ENCODE measurements at places on chromosomes 1 and 21.

GRCh38 chr1:151907363-151908139, 1.8 kb downstream of the THEM4 start:
- DNase-seq: no peak

GRCh38 chr1:208851366-208851765, 607.2 kb upstream of the PLXNA2 start:
- DNase-seq: no peak

- no peak for DNase-seq
These were observed 15.0 kb downstream of the TNFRSF25 start for GRCh38 chr1:6450943-6451373.

DNA sequence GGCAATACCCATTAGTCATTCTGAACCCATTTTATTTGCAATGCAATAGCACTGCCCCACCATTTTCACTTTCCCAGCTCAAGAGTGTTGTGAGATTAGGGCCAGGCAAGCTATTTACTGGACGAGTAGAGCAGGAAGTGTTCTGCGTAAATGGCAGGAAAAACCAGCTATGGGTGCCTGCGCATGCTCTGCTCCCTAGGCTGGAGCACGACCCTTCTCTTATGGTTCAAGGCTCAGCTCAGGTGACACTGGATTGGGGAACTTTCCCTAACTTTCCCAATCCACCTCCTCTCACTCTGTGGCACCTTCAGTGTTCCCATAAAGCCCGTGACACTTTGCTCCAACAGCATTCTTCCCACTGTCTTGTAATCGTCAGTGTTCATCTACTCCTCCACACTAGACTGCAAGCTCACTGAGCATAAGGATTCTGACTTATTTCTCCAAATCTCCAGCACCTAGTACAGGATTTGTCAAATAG, 3.6 kb upstream of the MAN1A2 start:
- DNase-seq: no peak

DNA sequence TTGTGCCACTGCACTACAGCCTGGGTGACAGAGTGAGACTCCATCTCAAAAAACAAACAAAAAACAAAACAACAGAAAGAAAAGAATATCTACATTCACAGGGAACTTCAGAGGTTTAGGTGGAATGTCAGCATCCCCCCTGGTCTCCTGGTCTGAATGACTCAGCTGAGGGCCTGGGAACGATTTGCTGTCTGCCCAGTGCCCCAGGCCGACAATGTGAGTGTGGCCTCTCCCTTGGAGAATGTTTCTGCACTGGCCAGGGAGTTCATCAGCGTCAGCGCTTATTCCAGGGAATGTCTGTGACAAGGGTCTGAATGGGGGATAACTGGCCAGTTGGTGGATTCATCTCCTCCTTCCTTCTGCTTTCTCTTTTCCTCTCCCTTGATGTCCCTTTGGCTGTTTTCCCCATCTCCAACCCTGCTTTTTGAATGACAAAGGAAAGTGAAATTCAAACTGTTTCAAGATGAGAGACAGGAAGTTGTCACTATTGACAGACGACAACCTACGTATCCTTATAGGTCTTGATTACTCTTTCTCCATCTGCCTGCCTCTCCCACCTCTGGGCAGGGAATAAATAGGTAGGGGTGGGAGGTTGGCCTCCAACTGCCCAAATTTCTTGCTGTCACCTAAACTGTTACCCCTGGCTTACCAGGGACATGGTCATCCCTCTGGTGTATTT, 213.1 kb downstream of the HHAT start:
- DNase-seq: no peak

- DNase-seq: no peak
These were observed 24.6 kb downstream of the TLR5 start for GRCh38 chr1:223118418-223118817.

DNA sequence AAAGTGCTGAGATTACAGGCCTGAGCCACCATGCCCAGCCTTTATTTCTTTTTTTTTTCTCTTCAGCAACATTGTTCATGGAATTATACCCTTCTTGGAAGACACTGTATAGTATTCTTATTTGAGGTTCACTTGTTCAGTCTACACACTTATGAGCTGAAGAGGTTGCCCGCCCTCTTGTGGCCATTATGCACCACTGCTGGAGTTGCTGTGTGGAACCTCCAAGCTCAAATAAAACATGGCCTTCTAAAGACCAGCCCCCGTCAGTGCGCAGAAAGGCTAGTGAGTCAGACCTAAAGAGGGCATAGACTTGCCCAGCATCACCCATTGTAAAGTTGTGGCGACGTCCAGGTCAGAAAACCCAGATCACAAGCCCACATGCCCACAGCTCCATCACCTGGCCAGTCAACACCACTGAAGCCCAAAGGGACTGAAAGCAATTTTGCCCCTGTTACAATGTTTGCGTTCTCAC, 20.4 kb downstream of the LURAP1 start:
- DNase-seq: peak; percentile 39

DNA sequence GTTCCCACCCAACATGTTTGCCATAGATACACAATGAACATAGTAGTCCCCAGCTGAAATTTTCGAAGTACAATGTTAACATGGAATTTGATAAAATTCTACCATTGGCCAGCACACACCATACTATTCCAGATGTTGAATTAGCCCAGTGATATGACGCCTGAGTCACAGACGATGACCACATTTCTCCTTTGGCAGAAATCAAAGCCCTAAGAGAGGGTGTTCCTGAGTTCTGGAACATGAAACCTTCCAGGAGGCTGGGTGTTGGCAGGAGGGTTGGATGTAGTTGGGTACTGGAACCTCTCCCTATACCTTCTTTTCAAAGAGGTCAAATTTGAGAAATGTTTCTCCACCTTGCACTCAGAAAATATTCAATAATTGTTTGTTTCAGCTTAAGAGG, 37.8 kb downstream of the LPAR3 start:
- DNase-seq: no peak

DNA sequence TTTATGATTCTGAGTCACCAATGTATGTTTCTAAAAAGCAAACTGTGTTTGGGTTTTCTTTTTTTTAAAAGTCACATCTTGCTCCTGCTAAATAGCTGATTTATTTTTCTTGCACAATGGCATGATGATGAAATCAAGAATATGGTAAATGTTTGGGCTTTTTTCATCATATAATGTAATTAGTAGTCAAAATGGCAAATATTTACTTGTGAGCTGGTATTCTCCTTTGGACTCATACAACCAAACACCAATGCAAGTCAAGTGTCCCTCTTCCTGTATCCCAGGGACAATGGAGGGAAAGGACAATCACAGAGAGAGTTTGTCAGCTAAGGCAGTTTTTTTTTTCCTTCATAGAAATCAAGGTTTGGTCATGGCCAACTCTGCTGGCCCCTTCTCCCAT, 94.6 kb upstream of the RALGPS2 start:
- no peak for DNase-seq

GRCh38 chr1:115781851-115782250, 13.3 kb upstream of the CASQ2 start:
- no peak for DNase-seq

DNA sequence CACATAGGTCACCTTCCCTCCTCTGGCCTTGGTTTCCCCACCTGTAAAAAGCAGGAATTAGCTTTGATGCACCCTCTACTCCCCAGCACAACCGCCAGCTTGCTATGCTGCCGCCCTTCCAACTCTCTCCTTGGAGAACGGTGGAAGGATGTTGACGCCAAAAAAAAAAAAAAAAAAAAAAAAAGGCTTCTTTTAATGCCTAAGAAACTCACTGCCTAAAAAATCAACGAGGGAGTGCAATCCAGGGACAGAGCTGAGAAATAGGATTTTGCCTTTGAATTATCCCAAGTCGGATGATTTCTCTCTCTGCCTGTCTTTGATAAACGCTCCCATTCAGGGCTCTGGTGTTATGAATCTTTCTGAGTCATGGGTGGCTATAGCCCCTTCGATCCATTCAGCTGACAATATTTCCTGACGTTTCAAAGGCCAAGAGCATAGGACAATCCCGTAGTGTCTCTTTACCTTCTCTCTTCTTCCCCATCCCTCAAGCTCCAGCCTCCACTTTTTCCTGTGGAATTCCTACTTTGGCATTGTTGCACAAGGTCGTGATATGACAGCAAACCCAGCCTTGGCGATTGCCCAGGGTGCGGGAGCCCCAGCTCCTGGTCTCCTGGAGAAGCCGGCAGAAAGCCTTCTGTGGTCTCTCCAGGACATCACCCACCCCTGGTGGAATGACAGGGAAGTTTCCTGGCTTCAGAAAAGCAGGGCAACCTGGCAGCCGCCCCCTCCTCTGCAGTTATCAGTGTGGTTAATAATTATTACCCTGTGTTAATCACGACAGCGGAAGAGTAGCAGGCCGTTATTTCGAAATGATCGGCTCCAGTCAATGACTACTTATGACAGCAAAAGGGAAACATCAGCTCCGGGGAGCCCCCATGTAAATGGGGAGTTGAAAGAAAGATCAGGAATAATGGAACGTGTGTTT, 8.0 kb upstream of the PLXNA2 start:
- DNase-seq: no peak

DNA sequence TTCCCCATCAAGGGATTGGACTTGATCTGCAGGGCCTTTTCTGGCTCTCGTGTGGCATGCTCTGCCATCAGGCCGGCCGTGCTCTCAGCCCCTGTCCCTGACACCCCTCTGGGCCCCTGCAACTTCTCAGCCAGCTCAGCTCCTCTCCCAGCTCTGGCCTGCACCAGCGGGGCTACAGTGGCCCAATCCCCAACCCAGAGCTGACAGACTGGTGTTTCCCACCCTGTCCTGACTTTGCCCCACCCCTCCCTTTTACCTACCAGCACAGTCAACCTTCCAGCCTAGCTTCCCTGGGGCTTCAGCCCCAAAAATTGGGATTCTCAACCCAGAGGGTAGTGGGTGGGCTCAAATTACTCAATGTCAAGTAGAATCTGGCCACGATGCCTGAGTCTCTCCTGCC, 149.3 kb downstream of the SYF2 start:
- no peak for DNase-seq

DNA sequence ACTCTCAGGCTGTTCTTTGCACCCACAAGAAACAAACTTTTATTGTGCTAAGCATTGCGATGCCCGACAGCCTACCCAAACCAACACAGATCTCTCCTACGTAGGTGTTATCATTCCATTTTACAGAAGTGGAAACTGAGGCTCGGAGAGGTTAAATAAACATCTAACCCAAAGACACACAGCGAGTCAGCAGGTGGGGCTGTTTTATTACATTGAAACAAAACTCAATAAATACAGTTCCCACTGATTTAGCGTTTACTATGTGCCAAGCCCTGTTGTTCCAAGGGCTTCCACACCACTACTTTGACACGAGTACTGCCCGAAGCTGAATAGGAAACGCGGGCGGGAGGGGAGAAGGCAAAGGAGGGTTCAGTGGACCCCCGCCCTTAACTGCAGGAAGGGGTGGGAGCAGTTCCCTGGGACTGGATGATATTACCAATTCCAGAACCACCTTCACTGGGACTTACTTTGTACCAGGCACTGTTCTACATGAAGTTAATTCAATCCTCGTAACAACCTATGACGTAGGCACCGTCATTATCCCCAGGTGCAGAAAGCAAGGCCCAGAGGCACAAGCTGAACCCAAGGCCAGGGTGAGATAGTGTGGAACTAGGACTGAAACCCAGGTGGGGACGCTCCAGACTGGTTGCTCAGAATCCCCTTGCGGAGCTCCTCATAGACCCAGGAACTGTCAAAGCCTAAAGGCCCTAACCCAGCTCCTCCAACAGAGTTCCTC, 19.3 kb upstream of the ALDH4A1 start:
- no peak for DNase-seq

GRCh38 chr21:28380241-28380640, 612.4 kb downstream of the LTN1 start:
- no peak for DNase-seq

DNA sequence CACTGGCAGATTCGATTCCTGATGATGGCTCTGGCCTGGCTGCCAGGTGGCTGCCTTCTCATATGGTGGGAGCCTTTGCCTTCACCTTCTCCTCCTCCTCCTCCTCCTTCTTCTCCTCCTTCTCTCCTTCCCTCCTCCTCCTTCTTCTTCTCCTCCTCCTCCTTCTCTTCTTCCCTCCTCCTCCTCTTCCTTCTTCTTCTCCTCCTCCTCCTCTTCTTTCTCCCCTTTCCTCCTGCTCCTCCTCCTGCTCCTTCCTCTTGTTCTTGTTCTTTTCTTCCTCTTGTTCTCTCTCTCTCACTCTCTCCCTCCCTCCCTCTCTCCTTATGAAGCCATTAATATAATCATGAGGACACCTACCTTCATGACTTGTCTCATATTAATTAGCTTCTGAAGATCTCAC, 278.7 kb downstream of the CAMTA1 start:
- DNase-seq: no peak

DNA sequence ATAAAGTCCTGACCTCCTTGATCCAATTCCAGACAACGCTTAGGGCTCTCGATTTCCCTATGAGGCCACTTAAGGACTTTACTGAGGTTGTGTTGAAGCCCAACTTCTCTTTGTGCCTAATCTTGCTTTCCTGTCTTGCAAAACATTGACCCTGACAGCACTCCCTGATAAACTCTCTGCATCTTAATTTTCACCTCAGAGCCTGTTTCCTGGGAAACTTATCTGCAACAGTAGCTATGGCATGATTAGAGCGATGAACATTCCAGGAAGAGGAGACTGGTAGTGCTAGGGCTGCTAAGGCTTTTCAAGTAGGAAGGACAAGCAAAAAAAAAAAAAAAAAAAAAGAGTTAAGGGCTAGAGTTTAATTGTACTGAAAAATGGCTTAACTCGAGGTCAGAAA, 118.9 kb downstream of the RGS21 start:
- no peak for DNase-seq
